Ecto neural progenitor cell (in vitro differentiated cells): ENCODE measurements at places on chromosomes 16 and 17.

GRCh38 chr17:28623696-28624095, 9.7 kb upstream of the RSKR start:
- DNase-seq, result no peak

DNA sequence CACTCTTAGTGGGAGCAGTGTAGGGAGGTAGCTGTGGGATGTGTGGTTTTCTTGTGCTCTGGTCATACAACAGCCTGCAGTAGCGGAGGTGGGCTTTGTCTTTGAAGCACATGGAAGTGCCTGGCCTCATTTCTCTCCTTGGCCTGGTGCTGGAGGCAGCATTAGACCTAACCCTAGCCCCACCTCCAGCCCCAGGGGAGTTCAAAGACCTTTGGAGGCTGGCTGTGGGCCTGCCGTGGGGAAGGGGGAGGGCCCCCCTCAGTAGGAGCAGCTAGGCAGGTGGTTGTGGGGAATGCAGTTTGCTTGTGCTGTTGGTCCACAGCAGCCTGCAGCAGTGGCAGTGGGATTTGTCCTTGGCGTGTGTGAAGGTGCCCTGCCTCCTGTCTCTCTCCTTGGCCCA, 91.7 kb downstream of the BCAS3 start:
- DNase-seq, result no peak

- no peak for DNase-seq
Observed at GRCh38 chr17:69175625-69176456, 34.1 kb upstream of the ABCA6 start.

DNA sequence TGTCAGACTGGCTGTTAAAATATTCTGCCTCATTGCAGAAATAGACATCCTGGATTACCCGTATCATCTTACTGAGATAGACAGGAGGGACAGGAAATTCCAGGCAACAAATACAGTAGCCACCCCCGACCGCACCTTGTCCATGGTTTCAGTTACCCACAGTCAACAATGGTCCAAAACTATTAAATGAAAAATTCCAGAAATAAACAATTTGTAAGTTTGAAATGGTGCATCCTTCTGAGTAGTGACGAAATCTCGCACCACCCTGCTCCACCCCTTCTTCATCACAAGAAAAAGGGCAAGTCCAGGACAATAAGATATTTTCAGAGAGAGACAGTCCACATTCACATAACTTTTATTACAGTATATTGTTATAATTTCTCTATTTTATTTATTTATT, 23.6 kb upstream of the PRSS54 start:
- no peak for DNase-seq

GRCh38 chr16:50213939-50214519, 52.3 kb upstream of the ADCY7 start:
- DNase-seq, result no peak

DNA sequence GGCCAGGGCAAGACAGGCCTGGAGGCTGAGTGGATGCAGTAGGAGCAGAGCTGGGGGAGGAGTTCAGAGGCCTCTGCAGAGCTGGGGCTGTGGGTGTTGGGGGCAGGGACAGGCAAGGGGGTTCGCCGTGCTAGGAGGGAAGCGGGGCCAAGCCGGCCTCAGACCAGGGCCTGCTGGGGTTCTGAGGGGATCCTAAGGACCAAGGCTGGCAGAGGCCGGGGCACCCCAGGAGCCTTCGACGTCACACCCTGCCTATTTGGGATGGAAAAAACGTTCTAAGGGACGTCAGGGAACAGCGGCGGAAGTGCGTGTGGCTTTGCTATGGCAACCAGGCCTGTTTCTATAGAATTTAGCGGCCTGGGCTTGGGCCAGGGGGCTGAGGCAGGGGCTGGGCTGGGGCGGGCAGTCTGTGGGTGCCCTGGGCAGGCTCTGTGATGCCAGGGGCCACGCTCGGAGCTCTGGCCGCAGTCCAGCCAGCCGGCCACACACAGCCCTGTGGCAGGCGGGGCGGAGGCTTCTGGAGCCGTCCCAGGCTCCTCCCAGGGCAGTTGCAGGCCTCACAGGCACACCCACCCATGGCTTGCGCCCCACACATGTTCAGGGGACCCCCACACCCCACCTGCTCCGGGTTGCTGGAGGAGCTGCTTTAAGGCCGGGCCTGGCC, 3.7 kb downstream of the TRAF7 start:
- DNase-seq, result no peak

- DNase-seq, result no peak
Observed at GRCh38 chr17:76700270-76700616, 10.5 kb downstream of the MXRA7 start.

- peak; percentile 65 for DNase-seq
Observed at GRCh38 chr16:11224096-11224893, 31.7 kb downstream of the SOCS1 start.

- DNase-seq, result peak; percentile 74
Observed at GRCh38 chr17:77948690-77949114, 9.8 kb upstream of the TNRC6C start.

GRCh38 chr17:57424777-57425188, 168.5 kb downstream of the MSI2 start:
- no peak for DNase-seq

DNA sequence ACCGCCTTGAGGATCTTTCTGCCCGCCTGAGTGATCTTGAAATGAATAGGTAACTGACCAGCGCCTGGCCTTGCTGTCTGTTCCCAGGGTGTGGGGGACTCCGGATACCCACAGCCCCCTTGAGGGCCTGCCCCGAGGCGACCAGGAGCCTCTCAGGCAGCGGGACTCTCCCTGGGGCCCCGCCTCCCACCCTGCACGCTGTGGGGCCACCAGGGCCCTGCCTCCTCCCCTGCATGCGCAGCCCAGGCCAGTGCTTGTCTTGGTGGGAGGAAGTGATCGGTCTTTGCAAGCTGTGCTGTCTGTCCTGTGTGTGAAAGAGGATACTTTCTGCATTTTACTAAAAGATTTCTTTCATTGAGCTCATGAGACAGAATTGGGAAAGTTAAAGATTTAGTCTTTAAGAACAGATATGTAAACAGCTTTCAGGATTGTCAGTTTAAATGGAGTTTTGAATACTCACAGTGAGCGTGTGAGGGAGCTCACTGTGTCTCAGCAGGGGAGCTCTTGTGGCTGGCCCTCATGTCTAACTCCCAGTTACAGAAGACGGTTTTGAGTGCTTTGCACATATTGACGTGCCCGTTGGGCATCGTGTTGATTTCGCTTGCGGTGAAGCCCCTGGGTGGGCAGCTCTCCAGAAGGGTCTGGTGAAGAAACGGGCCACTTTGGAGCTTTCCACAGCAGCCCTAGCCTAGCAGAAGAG, 36.1 kb upstream of the CAPN15 start:
- DNase-seq, result no peak

DNA sequence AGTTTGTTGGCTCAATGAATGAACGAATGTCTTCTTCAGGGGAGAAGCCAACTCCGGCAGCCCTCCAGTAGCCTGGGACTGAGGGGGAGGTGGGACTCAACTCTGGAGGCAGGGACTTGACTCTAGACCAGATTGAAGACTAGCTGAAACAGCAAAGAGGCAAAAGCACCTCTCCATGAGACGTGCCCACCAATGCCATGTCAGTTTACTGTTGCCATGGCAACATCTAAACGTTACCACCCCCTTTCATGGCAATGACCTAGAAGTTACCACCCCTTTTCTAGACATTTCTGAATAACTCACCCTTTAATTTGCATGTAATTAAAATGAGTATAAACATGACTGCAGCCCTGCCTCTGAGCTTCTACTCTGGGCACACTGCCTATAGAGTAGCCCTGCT, 91.8 kb downstream of the ASIC2 start:
- DNase-seq, result no peak

DNA sequence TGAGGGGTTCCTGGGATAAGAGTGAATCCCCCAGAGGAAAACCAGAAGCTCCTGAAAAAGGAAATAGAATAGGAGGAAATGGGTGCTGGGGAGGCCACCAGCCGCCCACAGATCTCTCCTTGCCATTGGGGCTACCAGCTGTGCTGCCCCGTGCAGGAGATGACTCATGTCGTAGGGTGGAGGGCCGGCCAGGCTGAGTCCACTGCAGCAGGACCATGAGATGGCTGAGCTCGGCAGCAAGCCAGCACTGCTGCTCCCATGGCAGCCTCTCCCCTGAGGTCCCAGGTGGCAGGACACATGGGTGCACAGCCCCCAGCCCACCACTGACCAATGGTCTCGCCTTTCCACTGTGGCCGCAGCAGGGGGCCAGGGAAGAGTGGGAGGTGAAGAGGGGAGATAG, 95.5 kb downstream of the GNAO1 start:
- no peak for DNase-seq

DNA sequence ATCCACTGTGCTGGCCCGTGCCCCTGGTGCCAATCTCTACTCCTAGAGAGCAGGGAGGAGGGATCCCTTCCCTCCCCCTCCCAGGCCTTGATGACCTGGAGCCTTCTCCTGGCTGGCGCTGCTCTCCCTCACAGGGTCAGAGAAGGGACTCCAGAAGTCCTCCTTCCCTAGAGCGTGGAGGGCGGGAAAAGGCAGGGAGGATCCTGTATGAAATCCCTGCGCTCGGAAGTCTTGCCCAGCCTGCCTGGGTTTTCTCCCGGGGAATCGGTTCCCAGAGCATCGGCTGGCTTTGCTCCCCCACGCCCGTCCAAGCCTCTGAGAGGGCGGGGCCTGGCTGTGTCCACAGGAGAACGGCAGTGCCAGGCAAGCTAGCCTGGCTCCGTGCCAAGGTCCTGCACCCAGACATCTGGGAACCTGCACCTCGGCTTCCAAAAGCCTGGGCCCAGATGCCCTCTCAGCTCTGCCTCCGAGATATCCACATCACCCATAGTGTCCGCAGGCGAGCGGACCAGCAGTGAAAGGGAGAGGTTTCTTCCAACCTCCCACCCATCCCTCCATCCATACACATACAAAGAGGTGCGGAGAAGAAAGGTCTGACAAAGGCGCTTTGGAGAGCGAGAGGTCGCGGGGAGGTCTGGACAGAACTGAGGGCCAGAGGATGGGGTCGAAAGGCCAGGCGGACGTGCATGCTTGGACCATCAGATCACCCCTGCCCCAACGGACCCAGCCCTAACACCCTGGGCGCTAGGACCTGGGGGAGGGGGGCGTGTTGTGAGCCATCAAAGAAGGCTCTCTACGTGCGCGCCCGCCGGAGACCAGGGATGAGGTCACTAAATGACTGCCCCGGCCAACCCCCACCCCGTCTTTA, 1.1 kb downstream of the MPP2 start:
- peak; percentile 93 for DNase-seq

- no peak for DNase-seq
Observed at GRCh38 chr17:42017866-42018200, 594 bp upstream of the DNAJC7 start.

DNA sequence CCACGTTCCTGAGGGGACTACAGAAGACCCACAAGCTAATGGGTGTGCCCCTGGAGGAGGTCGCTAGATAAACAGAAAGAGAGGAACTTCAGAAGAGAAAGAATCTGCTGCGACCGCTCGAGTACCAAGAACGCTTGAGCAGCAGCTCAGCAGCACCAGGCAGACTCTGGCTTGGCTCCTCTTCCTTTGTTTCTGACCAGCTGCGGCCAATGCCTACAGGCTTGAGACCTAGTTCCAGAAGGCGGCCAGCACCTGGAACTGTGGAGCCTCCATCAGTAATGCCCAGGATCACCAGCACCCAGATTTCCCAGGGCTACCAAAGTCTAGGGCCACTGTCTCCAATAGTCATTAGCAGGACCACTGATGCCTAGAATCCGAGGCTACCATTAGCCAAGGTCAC, 26.0 kb upstream of the GOSR2 start:
- no peak for DNase-seq
